ENCODE measurements at places on chromosomes 5 and 9.

GRCh38 chr5:141875795-141876627 is 2.2 kb downstream of the PCDH1 start:
- DNase-seq = no peak
- H3K36me3 ChIP-seq = no peaks in the 10 kb centered on the region
- H3K4me1 ChIP-seq = peaks cover 27% of the 10 kb centered on the region

GRCh38 chr9:92147030-92147851 is 32.0 kb upstream of the SPTLC1 start:
- H3K4me1 ChIP-seq = peaks cover 27% of the 10 kb centered on the region
- H3K4me3 ChIP-seq = no peak overlapping the region
- H3K36me3 ChIP-seq = no peaks in the 10 kb centered on the region

GRCh38 chr9:89278997-89279739 is 31.8 kb upstream of the CKS2 start:
- H3K4me3 ChIP-seq = no peak overlapping the region
- no peaks in the 10 kb centered on the region for H3K36me3 ChIP-seq
- H3K4me1 ChIP-seq = peaks cover 4% of the 10 kb centered on the region
- no peak overlapping the region for H3K27ac ChIP-seq
- DNase-seq = peak; percentile 38

DNA sequence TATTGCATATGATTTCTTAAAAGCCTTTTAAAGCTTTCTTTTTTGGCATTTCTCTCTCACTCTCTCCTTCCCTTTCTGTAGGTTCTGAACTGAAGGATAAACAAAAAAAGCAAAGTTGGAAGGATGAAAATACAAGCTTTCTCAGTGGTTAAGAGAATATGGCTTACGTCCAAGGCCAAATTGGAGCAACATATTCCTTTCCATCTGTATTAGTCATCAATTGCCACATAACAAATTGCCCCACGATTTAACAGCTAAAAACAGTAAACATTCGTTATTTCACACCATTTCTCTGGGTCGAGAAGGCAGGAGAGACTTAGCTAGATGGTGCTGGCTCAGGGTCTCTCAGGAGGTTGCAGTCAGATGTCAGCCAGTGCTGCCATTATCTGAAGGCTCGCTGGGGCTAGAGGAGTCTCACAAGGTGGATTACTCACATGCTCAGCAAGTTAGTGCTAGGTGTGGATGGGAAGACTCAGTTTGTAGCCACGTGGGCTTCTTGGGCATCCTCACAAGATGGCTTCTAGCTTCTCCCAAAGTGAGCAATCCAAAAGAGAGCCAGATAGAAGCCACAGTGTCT is 2.0 kb upstream of the ROR2 start:
- H3K36me3 ChIP-seq = no peaks in the 10 kb centered on the region
- no peak overlapping the region for H3K27ac ChIP-seq
- no peak for DNase-seq
- no peak overlapping the region for H3K4me3 ChIP-seq
- H3K27me3 ChIP-seq = peaks cover 28% of the 10 kb centered on the region

GRCh38 chr9:77561331-77562018 is 86.6 kb downstream of the GNA14 start:
- no peaks in the 10 kb centered on the region for H3K4me1 ChIP-seq
- DNase-seq = no peak
- H3K36me3 ChIP-seq = no peaks in the 10 kb centered on the region
- H3K4me3 ChIP-seq = no peak overlapping the region
- no peaks in the 10 kb centered on the region for H3K27me3 ChIP-seq
- no peak overlapping the region for H3K27ac ChIP-seq

DNA sequence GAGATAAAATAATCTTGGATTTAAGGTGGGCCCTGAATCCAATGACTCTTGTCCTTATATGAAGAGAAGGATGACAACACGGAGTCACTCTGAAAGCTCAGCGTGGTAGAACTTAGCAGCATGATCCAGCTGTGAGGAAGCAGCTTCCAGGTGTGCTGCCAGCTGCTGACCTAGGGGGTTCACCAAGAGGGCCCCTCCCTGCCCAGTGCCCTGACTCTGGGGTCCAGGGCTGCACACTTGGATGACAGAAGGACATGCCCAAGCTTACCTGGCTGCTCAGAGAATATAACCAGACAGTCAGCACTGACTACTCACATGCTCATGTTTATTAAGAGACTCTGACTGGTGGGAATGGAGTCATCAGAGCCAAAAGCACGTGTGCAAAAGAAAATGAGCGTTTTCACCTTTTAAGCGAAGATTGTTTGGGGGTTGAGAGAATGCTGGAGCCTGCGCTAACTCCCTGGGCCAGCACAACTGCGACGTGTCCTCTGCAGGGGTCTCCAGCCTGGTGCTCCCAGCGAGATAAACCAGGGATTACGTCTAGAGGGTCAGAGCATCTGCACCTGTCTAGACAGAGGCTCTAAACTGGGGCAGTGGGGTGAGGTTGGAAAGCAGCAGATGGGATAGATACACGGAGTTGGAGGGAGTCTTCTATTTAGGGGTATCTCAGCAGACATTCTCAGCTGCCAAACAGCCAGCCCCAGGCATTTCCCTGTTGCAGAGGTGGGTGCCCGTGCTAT is 41.3 kb downstream of the ROPN1L start:
- no peaks in the 10 kb centered on the region for H3K36me3 ChIP-seq
- no peak overlapping the region for H3K4me3 ChIP-seq
- DNase-seq = no peak
- H3K4me1 ChIP-seq = peaks cover 40% of the 10 kb centered on the region

GRCh38 chr5:150209099-150209635 is 19.3 kb downstream of the SLC6A7 start:
- no peaks in the 10 kb centered on the region for H3K27me3 ChIP-seq
- no peak overlapping the region for H3K4me3 ChIP-seq
- H3K36me3 ChIP-seq = no peaks in the 10 kb centered on the region
- peaks cover 28% of the 10 kb centered on the region for H3K4me1 ChIP-seq
- DNase-seq = peak; percentile 85

DNA sequence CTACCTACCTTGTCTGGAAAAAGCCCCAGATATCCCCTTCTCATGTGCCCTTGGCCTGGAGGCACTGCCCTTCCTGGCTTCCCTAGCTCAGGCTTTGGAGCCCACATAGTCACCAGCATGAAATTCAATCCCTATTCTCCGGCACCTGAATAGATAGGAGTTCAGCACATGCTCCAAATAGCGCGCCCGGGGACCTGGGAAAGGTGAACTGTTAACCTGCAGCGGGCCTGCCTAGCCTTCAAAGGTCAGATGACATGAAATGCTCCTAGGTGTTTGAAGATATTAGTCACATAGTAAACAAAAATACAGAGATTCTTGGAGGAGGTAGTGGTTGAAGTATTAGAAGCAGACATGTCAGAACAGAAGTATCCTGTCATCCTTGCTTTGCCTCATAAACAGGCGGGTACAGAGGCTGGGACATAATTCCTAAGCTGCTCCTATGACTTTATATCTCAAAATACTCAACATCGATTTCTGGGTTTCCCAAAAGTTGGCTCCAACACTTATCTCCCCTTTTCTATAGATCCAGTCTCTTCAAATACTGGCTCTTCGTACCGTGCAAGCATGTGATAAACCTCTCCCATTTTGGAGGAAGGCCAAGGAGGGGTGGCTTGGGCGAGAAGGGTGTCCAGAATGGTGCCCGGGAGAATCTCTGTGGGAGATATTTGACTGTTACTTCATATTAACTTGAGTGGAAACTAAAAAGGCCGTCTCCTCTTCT is 88.0 kb upstream of the ANKH start:
- no peaks in the 10 kb centered on the region for H3K36me3 ChIP-seq
- H3K4me1 ChIP-seq = no peaks in the 10 kb centered on the region
- no peak overlapping the region for H3K4me3 ChIP-seq
- peaks cover 4% of the 10 kb centered on the region for H3K27me3 ChIP-seq
- no peak for DNase-seq
